H9 (cell line): ENCODE measurements at places on chromosomes 6 and 20.

DNA sequence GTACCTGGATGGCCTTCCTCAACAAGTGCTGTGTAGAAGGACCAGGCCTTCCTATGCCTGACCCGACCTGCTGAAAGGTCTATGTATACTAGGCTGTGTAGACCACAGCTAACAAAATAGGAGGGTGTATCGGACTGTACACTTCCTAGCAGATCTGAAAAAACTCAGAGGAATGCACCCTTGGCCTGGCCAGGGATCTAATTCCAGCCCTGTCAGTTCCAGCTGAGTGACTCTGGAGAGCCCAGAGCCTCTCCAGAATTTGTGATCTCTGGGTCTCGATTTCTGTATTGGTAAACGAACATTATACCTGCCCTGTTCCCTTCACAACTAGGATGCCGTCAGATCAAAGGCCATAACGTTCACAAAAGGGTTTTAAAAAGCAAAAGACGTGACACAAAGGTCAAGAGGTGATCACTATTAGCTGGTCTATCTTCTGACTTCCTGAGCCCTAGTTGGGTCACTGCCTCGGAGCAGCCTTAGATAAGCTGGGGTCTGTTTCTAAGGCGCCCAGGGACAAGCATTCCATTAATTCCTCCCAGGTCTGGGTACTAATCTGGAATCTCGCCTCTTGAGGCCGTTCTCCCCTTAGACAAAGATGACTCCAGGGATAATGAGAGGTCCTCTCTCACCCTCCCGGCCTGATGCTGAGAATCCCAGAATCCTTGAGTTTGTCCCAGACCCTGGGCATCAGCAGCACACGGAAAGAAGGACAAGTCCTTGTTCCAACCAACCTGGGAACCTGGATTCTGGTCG is 13.9 kb downstream of the MTCH1 start:
- DNase-seq = no peak

GRCh38 chr6:21748343-21749056 is 154.9 kb downstream of the SOX4 start:
- DNase-seq = no peak

DNA sequence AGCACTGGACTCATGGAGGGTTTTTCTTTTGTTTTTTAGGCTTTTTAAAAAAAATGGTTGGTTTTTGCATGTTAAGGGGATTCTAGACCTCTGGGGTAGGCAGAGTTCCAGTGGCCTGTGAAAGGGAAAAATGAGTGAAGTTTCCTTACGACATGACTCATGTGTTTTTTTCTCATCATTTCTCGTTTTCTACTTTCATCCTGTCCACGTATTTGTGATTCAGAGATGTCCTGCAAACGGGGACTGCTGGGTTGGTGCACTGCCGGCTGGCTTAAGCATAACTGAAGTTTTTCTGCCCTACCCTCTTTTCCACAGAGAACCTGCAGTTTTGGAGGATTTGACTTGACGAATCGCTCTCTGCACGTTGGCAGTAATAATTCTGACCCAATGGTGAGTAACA is 182.3 kb downstream of the SASH1 start:
- DNase-seq = no peak

GRCh38 chr20:10217721-10218410 is 764 bp upstream of the SNAP25 start:
- peak; percentile 81 for DNase-seq
